ENCODE measurements at places on chromosomes 2 and 18.
A peak's percentile ranks its signal among the peaks of the same experiment; 100 is the strongest.

GRCh38 chr2:78118037-78118436, 595.9 kb upstream of the LRRTM4 start:
- DNase-seq: no peak

DNA sequence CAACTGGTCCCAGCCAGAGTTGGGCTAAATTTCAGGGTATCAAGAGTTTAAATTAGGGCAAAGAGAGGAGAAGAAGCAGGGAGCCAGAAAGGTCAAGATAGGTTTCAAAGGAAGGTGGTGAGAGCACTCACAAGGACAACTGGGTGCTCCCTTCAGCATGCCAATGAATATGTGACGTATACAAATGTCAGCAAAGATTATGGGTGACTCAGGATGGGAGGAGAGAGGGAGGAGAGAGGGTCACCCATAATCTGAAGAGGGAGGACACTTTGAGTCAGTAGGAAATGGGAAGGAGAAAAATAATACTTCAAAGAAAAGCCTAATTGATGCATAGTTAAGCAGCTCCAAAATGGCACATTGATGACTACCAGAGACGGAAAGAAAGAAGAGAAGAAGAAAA, 53.1 kb upstream of the ABCA12 start:
- DNase-seq: no peak

DNA sequence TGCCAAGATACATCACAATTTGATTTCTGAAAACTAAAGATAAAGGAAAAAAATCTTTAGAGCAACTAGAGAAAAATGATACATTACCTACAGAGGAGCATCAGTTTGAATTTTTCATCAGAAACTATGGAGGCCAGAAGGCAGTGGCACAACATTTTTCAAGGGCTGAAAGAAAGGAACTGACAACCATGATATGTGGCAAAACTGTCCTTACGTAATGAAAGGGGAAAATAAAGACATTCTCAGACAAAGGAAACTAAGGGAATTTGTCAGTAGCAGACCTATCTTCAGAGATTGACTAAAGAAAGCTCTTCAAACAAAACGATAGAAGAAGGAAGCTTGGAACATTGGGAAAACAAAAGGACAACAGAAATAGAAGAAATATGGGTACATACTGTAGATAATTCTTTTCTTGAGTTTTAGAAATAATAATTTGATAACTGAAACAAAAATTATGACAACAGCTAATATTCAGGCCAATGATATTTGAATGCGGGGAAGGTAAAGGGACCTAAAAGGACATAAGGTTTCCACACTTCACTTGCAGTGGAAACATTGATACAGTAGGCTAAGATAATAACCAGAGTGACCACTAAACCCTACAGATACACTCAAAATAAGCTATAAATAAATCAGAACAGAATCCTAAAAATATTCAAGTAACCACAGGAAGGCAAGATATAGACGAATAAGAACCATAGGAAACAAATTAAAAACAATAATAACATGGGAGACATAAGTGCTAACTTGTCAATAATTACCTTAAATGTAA, 70.0 kb upstream of the NPAS2 start:
- no peak for DNase-seq

DNA sequence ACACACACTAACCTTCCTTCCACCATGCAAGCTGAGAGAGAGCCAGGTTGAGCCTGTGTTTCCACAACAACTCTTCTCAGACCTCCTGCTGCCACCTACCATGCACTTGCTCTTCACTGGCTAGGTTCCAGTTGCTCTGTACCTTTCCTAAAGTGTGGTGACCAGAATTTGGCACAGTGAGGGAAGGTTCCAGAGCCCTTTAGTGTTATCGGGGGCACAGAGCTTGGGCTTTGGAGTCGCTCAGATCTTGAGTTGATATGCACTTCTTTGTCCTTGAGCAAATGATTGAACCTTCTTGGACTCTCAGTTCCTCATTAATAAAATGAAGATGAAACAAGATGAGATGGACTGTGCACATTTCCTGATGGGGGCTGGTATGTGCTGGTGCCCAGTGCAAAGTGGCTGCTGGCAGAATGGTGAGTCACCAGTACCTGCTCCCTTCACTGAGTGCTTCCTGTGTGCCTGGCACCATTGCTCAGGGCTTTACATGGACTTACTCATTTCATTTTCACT, 47.1 kb downstream of the NEDD4L start:
- DNase-seq: no peak

DNA sequence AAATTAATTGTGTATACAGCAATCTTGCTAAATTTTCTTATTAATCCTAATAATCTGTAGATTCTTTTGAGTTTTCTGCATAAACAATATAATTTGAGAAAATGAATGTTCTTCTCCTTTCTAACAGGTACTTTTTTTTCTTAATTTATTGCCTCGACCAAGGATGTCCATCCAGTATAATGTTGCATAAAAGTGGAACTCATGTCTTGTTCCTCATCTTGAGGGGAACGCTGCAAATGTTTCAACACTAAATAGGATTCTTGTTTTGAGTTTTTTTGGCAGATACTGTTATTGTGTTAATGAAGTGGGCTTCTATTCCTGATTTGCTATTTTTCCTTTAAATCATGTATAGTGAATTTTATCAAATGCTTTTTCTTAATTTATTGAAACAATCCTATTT, 244.4 kb upstream of the REV1 start:
- no peak for DNase-seq

GRCh38 chr2:224813578-224813977, 97.4 kb upstream of the CCDC195 start:
- no peak for DNase-seq

DNA sequence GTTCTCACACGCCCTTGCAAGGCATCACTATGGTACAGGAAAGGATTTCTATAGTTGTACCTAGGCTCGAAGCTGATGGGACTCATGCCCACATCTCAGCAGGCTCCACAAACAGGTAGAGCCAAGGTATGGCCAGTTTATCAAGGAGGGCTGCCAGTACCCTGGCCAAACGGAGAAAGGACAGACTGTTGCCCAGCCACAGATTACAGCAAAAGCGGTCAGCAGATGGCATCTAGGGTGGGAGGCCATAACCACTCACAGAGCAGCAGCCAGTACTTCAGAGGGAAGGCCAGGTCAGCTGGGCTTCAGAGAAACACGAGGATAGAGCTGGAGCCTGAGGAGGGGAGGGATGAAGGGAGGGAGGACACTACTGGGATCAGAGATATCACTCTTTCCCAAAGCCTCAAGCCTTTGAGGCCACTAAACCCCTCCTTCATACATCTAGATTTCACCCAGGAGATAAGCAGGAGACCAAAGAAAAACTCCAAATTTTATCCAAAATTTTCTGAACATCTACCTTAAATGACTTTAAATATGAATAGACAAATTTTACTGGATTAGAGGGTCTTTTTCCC, 904.2 kb upstream of the NXPH2 start:
- DNase-seq: no peak

DNA sequence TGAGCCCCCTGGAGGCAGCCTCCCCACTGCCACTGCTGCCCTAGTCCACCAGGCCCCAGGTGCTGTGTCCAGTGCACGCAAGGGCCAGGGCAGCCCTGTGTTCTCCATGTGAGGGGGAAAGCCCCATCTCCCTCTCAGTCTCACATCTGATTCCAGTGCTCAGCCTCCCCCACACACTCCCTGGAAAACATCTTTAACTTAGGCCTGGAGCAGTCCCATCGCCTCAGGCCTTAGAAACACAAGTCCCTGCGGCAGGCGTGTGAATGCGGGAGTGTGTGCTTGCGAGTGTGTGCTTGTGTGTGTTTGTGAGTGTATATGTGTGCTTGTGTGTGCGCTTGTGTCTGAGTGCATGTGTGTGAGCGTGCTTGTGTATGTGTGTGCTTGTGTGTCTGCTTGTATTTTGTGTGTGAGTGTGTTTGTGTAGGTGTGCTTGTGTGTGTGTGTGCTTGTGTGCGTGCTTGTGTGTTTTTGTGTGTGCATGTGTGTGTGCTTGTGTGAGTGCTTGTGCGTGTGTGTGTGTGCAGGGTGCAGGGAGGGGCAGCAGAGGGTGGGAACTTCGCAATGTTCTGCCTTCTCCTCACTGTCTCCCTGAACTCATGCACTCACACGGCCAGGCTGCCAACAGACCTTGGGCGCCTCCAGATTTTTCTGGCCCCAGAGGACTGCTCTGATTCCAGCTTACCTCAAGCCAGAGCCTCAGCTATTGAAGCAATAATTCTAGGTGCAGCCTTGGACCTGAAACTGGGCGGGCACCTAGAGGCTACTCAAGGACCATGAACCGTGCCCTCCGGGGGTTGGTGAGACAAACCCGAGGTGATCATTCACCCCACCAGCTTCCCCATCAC, 139.6 kb downstream of the CABLES1 start:
- DNase-seq: no peak

- peak; percentile 20 for DNase-seq
These were observed 923 bp downstream of the AMER3 start for GRCh38 chr2:130756053-130756873.

DNA sequence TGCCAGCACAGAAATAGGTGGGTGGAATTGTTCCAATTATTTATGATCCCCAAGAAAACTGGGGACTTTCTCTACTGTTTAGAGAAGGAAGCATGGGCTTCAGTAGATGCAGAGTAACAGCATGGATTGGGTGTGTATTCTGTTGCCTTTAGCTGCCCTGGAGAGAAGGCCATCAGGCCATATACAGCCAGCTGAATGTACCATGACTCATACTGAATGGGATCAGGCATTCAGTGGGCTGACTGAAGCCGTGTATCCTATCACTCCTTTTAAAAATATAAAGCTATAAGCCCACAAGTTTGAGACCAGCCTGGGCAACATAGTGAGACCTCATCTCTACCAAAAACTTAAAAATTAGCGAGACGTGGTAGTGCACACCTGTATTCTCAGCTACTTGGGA, 16.7 kb upstream of the PLEKHM3 start:
- no peak for DNase-seq
